ENCODE measurements at places on chromosomes 6 and 20. TPM values are rescaled to one million over a fixed set of nuclear protein-coding genes. Genes with fewer than 3 reads are reported as not detected.

Gene IL17F
- not detected for total RNA-seq

Gene BTN1A1
- total RNA-seq: not detected

Gene CRNKL1
- 29.8 TPM for total RNA-seq

Gene SPEF1
- total RNA-seq: 1.9 TPM

Gene POM121L2
- total RNA-seq: not detected

Gene PRSS16
- total RNA-seq: 0.47 TPM

Gene SLC2A10
- 21.3 TPM for total RNA-seq

Gene CHMP4B
- 41.3 TPM for total RNA-seq

Gene F13A1
- total RNA-seq: 58.4 TPM

Gene MUC21
- not detected for total RNA-seq

Gene CDK5RAP1
- 25.5 TPM for total RNA-seq

Gene DPM1
- total RNA-seq: 42.2 TPM

Gene ERVFRD-1
- total RNA-seq: not detected

Gene KHDRBS2
- 5.2 TPM for total RNA-seq
